ENCODE measurements at places on chromosomes 12 and 14.

- no peak for DNase-seq
These were observed 579.1 kb downstream of the SLC16A7 start for GRCh38 chr12:60174941-60175340.

- DNase-seq: no peak
These were observed 574 bp downstream of the GLRX5 start for GRCh38 chr14:95535226-95536021.

DNA sequence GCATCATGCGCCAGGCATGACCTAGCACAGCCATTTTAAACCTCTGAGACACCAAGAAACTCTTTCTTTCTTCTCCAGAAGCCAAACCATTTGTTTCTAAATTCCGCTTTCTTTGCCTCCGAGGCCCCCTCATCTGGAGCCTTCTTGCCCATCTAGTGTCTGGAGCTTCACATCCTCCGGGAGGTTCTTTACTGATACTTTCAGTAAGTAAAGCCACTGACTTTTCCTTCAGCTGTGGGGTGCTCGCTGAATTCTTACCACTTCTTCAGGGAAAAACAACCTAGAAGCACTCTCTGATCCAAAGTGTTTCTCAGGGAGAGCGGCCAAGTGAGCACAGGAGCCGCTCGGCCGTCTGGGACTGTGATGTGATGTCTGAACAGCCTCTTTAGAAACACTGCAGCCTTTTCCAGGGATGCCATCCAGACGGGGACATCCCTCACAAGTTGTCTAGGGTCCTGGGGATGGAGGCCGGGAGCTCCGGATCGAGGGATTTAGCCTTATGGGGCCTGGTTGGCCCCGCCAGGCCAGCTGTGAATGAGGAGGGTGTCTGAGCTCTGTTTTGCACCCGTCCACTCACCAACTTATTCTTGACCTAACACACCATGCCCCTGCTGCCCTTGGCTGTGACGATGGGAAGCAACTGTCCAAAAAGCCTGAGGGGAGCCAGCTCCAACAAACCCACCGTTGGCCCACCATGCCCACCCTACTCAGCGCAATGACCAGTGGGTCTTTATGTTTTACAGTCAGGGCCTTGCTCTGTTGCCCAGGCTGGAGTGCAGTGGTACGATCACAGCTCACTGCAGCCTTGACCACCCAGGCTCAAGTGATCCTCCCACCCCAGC lies 160.6 kb downstream of the ZFP36L1 start:
- DNase-seq: no peak

- DNase-seq: no peak
These were observed 206.8 kb upstream of the LHX5 start for GRCh38 chr12:113678223-113679119.

DNA sequence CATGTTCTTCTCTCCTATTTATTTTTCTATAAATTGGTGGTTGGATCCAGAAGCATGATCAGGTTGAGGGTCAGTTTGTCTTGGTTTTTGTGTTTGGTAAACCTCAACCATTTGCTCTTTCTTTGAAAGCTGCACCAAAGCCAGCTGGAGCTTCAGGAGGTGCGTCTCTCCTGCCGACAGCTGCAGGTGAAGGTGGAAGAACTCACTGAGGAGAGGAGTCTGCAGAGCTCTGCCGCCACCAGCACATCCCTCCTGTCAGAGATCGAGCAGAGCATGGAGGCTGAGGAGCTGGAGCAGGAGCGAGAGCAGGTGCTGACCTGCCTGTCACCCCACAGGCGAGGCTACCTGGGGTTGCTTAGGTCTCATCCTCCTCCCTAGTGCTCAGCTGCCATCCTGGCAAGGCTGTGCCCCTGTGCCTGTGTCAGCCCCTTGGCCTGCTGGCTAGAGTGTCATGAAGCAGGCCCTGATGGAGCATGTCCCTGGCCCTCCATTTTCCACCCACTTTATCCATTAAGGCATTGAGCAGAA lies 45.0 kb downstream of the RAB35 start:
- DNase-seq: no peak

- DNase-seq: no peak
These were observed 166.9 kb downstream of the SLC15A5 start for GRCh38 chr12:16110596-16110995.

DNA sequence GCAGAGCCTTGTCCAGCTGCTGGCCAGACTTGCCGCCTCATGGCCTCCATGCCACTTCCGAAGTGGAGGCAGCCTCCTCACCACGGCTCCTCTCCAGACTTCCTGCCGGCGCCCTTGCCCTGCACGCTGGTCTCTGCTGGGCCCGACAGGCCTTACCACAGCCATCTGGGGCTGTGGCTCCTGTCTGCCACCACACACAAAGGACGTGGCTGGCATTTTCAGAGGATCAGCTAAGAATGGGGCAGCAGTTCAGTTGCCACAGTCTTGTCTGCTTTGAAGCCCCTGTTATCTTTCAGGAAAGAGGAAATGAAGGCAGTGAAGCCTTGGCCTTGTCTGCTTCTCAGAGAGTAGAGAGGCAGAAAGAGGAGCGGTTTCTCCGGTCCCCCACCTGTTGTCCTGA lies 178.0 kb upstream of the FKBP4 start:
- DNase-seq: no peak

- DNase-seq: no peak
These were observed 9.4 kb downstream of the TNFRSF1A start for GRCh38 chr12:6332459-6332858.

DNA sequence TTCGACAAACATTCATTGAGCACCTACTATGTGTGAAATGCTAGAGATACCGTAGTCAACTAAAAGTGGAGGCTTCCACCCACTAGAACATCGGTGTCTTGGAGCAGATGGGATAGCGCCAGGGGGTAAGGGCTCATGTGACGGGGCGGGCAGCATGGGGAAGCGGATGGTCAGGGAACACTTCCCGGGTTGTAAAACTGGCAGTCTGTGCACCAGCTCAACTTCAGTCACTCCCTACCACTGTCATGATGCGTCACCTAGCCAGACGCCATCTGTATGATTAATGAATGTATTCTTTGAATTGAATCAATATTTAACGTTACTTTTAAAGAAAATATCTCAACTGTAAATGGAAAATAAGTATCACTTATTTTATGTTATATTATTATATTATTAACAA lies 93.5 kb downstream of the PIWIL1 start:
- DNase-seq: no peak

GRCh38 chr12:90741611-90742010 lies 213.4 kb downstream of the CCER1 start:
- no peak for DNase-seq

DNA sequence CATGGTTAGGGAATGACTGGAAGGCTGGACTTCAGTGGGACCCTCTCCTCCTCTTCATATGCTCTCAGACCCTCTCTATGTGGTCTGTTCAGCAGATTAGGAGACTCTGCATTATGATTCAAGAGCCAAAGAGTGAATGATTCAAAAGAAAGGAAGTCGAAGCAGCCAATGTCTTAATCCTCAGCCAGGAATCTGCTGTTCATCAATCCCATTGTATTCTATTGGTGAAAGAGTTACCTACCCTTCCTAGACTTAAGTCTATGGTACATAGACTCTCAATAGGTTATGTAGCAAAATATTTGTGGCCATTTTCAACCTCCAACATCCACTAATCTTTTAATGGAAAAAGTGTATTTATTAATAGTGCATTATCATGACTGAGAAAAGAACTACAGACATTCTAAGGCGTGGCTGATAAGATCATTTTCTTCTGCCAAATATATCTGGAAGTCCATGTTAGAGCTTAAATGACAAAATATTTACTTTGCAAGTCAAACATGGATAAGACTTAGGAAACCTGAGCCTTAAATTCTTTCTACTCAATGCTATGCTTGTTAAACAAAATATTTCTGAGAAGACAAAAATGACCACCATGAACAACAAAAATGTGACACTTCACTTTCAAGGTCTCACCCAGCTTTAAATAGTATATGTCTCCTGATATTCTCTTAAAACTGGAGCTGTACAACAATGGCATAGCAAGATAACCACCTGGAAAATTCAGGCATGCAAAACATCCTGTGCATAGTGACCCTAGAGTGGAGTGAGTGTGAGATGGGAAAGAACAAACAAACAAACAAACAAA lies 1100.6 kb downstream of the GALC start:
- no peak for DNase-seq

DNA sequence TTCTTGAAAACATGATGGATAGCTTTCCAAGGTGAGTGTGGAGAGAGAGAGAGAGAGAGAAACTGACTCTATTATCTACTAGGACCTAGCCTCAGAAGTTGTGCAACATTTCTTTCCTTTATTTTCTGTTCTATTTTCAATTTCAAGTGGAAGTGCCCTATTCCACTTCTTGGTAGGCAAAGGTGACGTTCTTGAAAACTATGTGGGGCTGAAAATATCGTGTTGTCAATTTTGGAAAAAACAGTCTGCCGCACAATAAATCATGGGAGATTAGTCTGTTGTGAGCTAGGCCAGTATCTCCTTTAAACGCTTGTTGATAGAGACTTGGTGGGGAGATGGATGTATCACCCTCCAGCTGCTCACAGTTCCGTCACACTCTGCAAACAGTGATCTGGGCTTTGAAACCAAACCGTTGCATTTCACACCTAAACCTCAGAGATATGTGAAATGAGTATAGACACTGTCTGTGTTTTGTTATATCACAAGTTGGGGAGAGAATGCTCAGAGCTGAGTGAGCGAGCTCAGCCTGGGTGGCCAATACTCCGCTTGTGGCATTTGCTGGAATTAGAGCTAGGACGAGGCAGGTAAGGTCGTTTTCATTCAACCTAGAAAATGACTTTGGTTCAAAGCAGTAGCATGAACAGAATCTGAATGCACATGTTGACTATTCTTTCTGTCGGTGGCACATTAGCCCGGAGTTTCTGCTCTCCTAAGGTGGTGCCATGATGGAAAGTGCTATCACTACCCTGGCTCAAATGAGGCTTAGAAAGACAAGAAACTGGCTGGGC lies 75.1 kb upstream of the ST8SIA1 start:
- DNase-seq: no peak

DNA sequence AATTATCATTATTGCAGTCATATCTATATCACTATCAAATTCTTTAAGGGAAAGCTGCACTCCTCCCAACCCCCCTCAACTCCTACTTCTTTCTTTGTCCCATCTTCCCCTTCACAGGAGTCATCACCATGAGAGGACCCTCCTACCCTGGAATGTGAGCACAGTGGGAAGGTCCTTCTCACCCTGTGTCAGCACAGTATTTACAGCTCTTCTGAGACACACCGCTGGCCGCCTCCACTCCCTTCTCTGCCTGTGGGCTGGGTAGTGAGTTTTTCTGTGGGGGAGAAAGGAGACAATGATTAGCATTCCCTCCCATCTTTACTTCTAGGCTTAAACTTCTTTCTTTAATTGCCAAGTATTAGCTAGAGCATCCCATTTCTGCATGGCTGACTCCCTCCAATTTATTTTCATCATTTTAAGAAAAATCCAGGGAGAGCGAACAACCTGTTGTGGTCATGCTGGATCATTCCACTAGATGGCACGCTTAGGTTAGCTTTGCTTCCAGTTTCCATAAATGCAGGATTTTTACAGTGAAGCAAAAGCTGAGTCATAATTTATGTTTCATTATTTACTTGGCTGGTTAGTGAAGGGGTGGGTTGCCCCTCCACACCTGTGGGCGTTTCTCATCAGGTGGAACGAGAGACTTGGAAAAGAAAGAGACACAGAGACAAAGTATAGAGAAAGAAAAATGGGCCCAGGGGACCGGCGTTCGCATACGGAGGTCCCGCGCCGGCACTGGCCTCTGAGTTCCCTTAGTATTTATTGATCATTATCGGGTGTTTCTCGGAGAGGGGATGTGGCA lies 188.5 kb downstream of the ALX1 start:
- DNase-seq: peak; percentile 3

- no peak for DNase-seq
These were observed 239.2 kb upstream of the CPNE8 start for GRCh38 chr12:39144613-39145061.

- no peak for DNase-seq
These were observed 118.0 kb downstream of the SINHCAF start for GRCh38 chr12:31207799-31208465.

GRCh38 chr12:108734200-108734906 lies 3.0 kb upstream of the CORO1C start:
- DNase-seq: no peak

DNA sequence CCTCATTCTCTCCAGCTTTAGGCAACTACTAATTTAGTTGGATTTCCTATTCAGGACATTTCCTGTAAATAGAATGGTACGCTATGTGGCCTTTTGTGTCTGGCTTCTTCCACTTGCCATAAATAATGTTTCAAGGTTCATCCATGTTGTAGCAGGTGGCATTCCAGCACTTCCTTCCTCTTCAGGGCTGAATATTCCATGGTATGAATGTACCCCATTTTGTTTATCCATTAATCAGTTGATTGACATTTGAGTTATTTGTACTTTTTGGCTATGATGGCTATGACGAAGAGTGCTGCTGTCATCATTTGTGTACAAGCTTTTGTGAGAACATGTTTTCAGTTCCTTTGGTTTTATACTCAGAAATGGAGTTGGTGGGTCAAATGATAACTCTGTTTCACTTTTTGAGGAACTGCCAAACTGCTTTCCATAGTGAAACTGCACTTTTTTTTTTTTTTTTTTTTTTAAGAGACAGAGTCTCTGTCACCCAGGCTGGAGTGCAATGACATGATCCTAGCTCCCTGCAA lies 6.5 kb upstream of the CDK2AP1 start:
- no peak for DNase-seq

DNA sequence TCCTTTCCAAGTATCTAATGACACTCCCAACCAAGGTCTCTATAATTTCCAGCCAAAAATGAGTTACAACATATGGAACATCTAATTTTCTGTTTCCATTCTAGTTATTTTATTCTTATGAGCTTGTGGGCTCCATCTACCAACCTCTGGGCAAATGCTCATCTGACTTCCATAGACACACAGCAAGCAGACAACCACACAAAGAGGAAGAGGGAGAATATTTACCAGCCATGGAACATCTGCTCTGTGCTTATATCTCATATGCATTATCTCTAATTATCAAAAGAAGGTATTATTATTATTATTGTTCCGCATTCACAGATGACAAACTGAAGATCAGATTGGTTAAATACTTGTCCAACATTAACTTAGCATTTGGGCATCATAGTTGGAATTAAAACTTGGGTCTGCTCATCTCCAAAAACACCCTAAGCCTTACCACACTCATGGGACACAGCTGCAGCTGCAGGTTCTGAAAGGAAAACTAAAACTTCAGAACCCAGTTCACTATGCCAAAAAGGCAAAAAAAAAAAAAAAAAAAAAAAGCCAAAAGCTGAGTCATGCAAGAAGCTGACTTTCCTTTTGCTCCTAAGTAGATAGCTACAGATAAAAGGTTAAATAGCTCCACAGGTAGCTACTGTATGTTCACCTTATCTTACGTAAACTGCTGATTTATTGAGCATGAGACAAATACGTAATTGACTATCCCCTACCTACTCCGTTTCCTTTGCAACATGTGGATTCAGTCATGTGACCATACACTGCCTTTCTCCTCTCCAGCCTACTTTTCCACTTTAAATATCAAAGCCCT lies 23.6 kb upstream of the TCL1B start:
- no peak for DNase-seq

DNA sequence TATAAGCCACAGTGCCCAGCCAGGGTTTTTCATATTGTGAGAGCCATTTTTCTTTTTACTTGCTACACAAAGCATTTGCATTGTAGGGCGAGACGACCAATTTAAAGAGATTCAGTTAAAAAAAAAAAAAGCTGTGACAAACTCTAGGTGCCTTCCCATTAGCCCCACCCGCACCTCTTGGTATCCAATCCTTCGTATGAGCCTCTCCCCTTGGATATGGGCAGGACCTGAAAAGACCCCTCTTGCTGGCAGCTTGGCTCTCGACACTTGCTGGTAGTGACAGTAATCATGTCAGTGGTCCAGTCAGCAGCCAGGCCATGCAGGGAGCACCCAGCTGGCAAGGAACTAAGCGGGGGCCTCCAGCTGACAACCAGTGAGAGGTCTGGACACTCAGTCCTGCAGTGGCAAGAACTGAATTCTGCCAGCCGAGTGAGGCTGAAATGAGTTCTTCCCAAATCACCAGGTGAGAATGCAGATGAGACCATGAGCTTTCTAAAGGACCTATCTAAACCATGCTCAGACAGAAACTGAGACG lies 46.5 kb downstream of the SINHCAF start:
- DNase-seq: no peak
